ENCODE measurements at places on chromosomes 6 and 20. TPM values are rescaled to one million over a fixed set of nuclear protein-coding genes. Genes with fewer than 3 reads are reported as not detected.

The NKX2-4 gene
- polyA plus RNA-seq, result not detected

The SCUBE3 gene
- 2.0 TPM for polyA plus RNA-seq

The TLDC2 gene
- 0.08 TPM for polyA plus RNA-seq

The C6orf58 gene
- 0.07 TPM for polyA plus RNA-seq

The TNNC2 gene
- 1.1 TPM for polyA plus RNA-seq

The BPIFB4 gene
- not detected for polyA plus RNA-seq

The SEMG1 gene
- polyA plus RNA-seq, result not detected

The CLDN20 gene
- polyA plus RNA-seq, result not detected

The HLA-DRA gene
- not detected for polyA plus RNA-seq

The CST2 gene
- polyA plus RNA-seq, result not detected

The SIGLEC1 gene
- polyA plus RNA-seq, result not detected

The RSPO3 gene
- polyA plus RNA-seq, result not detected

The WFDC10B gene
- not detected for polyA plus RNA-seq

The TSPO2 gene
- polyA plus RNA-seq, result not detected

The RAMACL gene
- 0.10 TPM for polyA plus RNA-seq

The COX7A2 gene
- polyA plus RNA-seq, result 431 TPM

The ERVFRD-1 gene
- not detected for polyA plus RNA-seq

The ECT2L gene
- 0.02 TPM for polyA plus RNA-seq

The TAGAP gene
- polyA plus RNA-seq, result not detected

The RAB44 gene
- polyA plus RNA-seq, result 0.12 TPM

The SDCBP2 gene
- 4.0 TPM for polyA plus RNA-seq

The PARD6B gene
- 0.49 TPM for polyA plus RNA-seq

The KCNQ5 gene
- 3.2 TPM for polyA plus RNA-seq

The RBBP8NL gene
- polyA plus RNA-seq, result not detected

The ZBTB46 gene
- 0.15 TPM for polyA plus RNA-seq

The PGBD1 gene
- polyA plus RNA-seq, result 2.5 TPM
